Activated CD8-positive, alpha-beta memory T cell treated with anti-CD3 and anti-CD28 coated beads for 48 hours (primary cell): ENCODE measurements at places on chromosomes 11 and 22.

- DNase-seq = no peak
Measured at GRCh38 chr11:126834573-126834972, 166.0 kb downstream of the KIRREL3 start.

GRCh38 chr22:37275622-37276021 is 6.7 kb upstream of the CYTH4 start:
- no peak for DNase-seq

GRCh38 chr22:30830907-30831306 is 136.2 kb downstream of the OSBP2 start:
- DNase-seq = no peak

DNA sequence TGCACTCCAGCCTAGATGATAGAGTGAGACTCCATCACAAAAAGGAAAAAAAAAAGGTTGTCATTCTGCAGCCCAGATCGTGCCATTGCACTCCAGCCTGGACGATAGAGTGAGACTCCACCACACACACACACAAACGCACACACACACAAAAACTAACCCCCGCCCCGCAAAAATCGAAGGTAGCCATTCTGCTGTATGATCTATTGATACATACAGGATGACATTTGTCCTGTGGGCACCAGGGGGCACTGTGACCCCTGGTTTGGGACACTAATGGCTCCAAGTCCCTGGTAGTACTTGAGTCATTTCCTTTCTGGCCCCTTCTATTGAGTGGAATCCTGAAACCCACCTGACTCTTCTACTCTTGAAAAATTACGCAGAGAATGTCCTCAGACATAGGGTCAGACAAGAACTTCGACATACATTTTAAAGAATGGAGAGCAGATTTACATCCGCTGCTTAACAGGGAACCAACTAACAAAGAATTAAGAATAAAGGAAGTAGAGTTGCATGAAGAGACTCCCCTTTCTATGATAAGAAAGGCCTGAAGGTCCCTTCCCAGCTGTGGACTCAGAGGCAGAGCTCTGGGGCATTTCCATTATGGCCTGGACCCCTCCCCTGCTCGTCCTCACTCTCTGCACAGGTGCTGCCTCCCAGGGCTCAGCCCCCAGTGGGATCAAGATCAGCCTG is 35.0 kb upstream of the PRAME start:
- DNase-seq = no peak

DNA sequence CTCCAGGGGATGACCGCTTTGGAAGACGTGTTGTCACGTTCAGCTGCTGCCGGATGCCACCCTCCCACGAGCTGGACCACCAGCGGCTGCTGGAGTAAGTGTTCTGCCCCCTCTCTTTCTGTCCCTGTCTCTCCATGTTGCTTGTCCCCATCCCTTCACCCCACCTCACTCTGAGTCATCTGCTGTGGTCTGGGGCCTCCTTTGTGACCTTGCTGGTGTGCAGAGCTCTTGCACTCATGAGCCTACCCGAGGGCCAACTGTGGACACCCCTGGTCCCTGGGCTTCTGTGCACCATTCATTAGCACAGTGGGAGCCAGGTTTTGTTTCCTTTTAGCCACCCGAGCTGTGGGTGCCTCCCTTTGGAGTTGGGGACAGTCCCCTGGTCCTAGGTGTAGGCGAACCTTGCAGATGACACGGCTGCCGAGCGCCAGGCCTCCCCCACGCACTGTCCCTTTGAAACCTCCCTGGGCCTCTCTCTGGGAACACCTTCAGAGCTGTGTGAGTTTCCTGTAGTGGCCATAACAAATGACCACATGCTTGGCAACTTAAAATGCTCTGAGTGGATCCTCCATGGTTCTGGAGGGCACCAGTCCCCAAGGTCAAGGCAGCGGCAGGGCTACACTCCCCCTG is 49.8 kb downstream of the ARHGAP8 start:
- DNase-seq = no peak

DNA sequence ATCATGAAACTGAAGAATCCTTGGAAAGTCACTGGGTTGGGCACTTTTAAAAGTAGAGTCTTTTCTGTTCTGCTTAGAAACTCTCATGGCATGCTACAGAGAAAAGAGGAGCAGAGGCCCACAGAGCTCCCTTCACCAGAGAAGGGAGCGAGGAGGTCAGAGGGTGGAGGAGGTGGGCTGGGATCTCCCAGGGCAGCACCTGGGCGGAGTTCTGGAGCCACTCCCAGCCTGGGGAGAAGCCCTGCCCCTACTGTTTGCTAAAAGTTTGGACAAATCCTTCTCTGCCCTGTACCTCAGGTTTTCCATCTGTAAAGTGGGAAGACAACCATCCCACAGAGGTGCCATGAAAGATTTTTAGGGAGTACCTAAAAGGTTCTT is 299.1 kb downstream of the KIRREL3 start:
- DNase-seq = no peak

DNA sequence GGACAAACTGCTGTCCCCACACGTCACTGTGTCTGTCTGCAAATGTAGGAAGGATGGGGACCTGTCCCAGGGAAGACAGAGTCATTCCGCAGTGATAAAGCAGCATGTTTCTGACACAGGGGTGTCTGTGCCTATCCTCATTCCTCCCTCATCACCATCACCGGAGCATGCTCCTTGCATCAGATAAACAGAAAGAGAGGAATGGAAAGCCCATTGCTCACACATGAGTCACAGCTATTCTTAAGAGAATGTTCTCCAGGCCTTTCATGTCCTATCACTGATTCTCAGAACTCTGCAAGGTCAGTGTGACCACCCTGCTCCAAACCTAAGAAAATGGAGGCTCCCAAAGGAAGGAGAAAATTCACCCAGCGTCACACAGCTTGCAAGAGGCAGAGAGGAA is 38.9 kb downstream of the ZNF195 start:
- DNase-seq = no peak

DNA sequence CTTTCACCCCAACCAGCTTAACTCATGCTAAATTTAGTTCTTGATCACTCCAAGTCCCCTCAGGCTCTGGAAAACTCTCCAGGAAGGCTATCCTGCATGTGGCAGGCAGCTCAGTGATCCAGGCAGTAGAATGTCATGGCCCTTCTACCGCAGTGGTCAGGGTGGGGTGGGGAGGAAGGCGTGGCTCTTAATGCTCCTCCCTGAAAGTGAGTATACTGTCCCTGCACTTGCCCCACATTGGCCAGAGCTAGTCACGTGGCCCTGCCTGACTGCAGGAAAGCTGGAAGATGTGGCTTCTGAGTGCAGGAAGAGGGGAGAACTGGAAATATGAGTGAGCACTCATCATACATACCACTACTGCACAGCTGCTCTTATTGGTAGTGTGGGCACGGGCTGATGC is 102.1 kb downstream of the GRAMD1B start:
- no peak for DNase-seq

- peak; percentile 23 for DNase-seq
Measured at GRCh38 chr11:111512296-111513239, at the start of gene BTG4. TSS of gene BTG4 (minus strand) at chr11:111512386. CDS start at chr11:111498776, 13,610 bp downstream.

DNA sequence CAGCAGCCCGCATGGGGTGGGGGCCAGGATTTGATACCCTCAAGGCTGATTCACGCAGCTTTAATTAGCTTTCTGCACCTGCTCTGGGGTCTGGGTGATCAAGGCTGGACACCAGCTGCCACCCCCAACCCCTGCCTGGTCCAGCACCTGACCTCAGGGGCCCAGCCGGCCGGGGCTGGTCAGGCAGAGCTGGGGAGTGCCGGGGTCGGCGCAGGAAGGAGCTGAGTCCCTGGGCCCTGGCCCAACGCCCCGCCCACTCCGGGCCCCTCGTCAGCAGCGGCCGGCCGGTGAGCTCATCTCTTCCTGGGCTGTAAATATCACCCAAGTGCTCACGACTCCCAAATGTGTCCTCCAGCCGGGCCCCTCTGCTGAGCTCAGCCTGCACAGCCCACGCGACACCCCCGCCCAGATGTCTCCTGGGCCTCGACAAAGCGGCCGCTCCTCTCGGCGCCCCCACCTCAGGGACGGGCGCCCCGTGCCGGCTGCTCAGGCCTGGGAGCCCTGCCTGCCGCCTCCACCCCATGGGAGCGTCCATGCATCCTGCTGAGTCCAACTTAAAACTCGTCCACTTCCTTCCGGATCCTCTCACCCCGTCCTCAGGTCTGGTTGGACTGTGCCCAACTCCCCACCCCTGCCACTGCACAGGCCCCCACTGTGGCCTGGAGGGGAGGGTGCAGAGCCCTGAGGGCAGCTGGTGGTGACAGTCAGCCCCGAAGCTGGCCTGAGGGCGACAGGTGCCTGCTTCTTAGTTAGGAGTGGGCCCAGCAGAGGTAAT is 29.0 kb downstream of the RTN4R start:
- DNase-seq = no peak

DNA sequence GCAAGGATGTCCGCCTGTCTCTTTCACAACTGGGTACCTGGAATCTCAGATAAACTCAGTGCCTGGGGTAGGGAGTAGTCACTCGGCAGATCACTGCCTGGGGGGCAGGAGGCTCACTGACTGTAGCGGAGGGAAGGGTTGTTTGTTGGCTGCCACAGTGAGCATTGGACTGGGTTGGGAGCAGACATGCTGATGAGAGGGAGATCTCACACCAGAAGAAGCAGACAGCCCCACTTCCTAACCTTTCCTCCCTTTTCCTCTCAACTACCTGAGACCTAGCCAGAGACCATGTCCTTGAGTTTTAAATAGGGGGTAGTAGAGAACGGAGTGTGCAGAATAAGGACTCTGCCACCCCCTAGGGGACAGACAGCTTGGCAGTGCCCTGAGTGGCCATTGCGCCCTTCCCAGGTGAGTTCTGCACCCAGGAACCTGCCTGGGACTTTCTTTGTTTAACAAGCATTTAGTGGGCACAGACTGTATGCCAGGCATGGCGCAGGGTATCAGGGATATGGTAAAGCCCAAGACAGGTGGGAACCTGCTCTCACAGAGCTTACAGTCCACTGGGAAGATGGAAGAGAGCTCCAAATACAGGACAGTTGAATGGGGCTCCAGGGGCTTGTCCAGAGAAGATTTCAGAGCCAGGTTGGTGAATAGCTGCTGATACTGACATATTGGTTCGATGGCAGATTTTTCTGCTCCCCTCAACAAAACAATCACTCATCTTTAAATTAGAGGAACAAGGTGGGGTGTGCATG is 115.7 kb upstream of the NNMT start:
- no peak for DNase-seq

DNA sequence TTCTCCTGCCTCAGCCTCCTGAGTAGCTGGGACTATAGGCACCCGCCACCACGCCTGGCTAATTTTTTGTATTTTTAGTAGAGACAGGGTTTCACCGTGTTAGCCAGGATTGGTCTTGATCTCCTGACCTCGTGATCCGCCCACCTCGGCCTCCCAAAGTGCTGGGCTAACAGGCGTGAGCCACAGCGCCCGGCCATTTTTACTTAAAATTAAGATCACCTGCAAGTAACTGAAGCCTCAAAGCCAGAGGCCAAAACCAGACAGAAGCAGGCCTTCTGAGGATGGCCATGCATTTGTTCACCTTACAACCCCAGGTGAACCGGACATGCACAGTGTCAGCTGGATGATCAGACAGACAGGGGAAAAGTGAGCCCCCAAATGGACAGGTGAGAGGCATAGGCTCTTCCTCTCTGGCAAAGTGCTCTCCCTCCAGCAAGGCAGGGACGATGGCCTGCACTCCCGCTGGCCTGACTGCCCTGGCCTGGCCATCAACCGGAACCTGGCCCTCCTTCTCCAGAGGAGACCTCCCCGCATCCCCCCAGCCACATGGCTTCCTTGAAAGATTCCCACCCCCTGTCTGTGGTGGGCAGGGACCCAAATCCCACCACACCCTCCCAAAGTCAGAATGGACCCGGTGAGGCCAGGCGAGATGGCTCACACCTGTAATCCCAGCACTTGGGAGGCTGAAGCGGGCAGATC is 25.9 kb downstream of the APOBEC3H start:
- no peak for DNase-seq

DNA sequence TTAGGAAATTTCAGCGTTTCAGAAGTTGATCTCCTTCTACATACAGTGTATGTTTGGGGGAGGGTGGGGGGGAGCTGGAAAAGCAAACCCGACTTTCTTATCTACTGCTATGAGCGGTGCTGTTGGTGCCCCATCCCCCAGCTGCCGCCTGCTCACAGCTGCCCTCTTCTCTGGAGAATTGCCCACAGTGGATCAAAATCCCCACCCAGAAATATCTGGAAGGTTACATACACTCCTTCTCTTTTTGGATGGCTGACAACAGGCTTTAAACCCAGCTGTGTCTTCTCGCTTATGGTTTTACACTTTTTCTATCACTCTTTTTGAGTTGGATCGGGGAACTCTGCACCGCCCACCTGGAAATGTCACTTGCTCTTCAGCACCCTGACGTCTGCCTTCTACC is 56.4 kb downstream of the DHCR7 start:
- no peak for DNase-seq

DNA sequence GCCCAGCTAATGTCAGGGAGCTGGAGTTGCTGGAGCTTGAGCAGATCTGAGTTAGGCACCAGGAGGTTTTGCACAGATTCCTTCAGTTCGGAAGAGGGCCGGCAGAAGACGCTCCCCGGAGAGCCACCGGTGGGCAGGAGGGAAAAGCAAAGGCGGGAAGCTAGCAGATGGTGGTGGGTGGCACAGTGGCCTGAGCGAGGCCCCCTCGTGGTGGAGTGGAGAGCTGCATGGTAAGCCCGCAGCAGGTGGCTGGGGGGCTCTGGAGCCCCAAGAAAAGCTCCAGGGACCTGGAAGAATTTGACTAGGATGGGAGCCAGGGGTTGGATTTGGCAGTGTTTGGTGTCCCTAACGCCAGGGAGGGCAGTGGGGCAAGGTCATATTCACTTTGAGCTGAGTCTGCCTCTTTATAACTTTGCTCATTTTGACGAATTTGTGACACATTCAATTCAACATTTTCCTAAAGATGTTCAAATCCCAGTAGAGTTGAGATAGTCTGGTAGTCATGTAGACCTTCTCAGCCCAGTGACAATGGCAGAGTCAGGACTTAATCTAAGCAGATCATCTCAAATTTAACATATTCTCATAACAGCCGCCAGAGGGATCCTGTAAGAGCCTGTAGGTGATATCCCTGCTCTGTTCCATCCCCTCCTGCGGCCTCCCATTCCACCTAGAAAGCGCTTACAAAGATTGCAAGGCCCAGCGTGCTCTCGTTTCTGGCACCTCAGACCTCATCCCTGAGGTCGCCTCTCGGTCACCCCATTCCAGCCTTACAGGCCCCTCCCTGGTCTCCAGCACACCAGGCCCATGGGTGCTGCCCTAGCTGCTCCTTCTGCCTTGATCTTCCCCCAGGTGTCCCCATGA is 57.9 kb downstream of the TRIM29 start:
- DNase-seq = no peak

- no peak for DNase-seq
Measured at GRCh38 chr11:130872102-130872501, 44.2 kb downstream of the SNX19 start.

GRCh38 chr22:21025266-21025665 is 7.1 kb downstream of the SLC7A4 start:
- DNase-seq = no peak

GRCh38 chr22:40741116-40741515 is 61.8 kb downstream of the MCHR1 start:
- no peak for DNase-seq
